Amniotic stem cell (primary cell): ENCODE measurements at places on chromosomes 3 and 15.

DNA sequence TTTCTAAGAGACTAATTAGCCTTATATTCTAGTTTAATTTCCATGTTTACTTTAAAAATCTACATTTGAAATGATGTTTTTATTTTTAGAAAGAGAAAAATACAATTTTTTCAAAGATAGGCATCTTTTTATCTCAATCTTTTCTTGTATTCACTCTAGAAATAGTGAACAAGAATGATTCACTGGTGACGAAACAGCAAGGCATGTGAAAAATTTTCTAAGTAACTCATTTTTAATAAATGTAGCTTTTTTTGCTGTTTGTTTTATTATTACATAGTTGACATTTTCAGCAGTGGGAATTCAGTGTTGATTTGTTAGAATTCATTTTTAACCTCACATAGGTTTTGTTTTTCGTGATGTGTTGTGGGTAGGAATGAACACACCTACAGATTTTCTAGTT is 1226.4 kb downstream of the NSUN3 start:
- DNase-seq, result peak; percentile 54

- peak; percentile 48 for DNase-seq
These were observed 45.2 kb upstream of the RASA2 start for GRCh38 chr3:141441381-141442364.

DNA sequence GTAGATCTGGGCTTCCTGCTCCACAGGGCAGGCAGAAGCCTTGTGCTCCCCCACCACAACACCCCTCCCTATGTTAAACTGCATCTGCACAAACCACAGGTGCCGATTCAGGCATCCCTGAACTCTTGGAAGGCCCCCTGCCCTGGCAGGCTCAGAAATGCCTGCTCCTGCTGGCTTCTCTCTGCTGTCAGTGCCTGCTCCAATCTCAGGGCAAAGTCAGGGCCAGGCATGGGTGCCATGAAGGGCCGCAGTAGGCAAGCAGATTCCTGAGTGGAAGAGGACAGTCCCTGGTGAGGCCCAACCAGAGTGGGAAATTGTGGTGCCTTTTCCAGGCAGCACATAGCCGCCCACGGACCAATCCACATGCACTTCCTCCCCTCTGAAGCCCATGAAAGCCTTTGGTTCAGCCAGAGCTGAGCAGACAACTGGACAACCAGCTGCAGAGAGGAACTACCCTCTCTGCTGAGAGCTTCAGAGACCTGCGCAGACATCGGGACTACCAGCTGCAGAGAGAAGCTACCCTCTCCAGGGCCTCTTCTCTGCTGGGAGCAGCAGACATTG is 13.6 kb downstream of the PRR20G start:
- no peak for DNase-seq

DNA sequence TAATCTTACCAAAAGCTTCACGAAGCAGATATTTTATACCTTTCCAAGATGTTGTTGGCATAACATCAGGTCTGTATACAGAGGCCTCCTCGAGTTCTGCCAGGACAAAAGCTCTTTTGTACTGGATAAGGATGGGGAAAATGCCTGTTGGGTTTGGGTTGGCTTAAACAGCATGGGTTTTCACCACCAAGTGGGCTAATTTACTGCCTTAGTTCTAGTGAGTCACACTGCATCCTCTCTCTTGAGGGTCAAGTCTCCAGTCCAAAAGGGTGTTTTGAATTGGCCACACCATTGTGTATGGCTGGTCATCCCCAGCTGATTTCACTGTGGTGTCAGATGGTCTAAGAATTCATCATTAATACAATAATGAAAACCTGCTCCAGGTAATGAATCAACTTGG is 26.1 kb upstream of the BHLHE40 start:
- no peak for DNase-seq

DNA sequence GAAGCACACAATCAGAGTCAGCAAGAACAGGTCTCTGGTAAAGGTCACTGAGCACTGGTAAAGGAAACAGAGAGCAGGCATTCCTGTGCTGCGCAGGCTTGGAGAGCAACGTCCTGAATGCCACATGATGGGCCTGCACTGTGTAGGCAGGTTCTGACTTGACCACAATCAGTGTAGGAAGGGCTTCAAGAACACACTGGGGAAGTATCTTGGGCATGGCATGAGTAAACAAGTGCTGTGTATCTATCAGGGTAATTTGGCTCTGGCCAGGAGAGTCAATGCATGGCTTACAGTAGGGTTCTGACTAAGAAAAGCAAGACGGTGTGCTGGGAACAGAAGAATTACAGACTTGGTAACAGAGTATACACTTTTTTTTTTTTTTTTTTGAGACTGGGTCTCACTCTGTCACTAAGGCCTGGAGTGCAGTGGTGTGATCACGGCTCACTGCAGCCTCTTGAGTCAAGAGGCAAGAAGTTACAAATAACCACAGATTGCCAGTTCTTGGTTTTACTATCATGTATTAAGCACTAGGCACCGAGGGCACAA is 30.6 kb downstream of the TBC1D2B start:
- DNase-seq, result no peak

DNA sequence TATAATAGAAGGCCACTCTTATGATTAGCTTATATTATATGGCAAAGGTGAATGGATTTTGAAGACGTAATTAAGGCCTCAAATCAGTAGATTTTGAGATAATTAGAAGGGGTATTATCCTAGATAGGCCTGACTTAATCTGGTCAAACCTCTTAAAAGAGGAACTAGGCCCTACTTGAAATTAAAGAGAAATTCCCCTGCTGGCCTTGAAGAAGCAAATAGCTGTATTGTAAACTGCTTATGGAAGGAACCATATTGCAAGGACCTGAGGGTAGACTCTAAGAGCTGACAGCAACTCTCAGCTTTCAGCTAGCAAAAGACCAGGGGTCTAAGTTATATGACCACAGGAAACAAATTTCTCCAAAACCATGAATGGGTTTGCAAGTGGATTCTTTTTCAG is 219.0 kb upstream of the ONECUT1 start:
- no peak for DNase-seq

GRCh38 chr3:100032243-100032642 is 82.1 kb downstream of the FILIP1L start:
- DNase-seq, result peak; percentile 70

GRCh38 chr3:34919025-34919424 is 720.3 kb upstream of the ARPP21 start:
- DNase-seq, result no peak

GRCh38 chr15:77807115-77807514 is 174.4 kb upstream of the LINGO1 start:
- DNase-seq, result no peak

GRCh38 chr3:4581920-4582611 is 88.9 kb downstream of the ITPR1 start:
- DNase-seq, result no peak

GRCh38 chr15:41511899-41512369 is 1.7 kb downstream of the LTK start:
- DNase-seq, result no peak

DNA sequence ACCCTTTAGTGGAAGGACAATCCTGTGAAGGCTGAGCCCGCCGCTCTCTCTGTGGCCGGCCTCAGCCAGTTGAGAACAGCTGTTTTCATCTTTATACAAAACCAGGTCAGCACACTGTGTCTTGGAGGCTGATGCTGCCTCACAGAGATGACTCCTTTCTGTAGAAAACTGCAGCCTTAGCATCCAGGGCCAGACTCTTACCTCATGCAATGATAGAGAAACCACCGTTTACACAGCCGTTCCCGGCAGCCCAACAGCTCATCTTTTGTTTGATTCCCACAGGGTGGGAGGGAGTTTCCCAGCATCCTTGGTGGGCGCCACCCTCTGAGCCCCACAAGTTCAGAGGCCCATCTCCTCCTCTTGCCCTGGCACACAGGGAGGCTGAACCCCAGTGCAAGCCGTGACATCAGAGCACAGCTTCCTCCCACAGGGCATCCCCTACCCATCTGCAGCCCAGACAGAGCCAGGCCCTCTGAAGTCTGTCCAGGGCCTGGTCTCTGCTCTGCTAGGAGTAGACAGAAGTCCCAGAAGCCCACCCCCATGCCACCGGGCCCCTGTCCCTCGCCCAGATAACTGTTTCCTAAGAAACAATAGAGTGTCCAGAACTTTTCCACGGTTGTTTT is 105.0 kb downstream of the LRRK1 start:
- no peak for DNase-seq

DNA sequence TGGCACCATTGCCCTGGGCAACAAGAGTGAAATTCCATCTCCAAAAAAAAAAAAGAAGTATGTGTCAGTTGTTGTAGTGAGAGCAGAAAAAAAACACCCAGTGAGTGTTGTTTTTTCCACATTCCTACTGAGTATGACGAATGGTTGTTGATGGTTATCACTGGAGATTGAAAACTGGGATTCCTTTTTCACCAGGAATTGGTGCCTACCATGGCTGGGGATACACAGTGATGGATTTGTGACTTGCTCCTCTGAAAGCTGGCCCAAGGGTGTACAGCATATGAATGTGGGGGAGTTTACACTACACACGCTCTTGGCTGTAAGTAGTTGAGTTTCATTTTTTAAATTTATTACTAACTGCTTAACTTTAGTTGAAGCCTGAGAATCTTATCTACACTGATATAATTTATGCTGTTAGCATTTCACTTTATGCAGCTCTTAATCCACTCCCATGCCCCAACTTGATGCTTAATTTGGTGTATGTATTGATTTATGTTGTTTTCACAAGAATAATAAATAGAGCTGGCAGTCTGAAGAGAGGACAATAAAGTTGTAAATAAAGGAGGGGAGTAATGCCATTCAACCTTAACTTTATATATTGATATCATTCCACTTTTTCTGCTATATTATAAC is 56.0 kb upstream of the MME start:
- peak; percentile 27 for DNase-seq
